Sigmoid colon (tissue), 7 donors: ENCODE measurements at places on chromosomes 4 and X. TPM values are rescaled to one million over a fixed set of nuclear protein-coding genes. Genes with fewer than 3 reads are reported as not detected.
A peak's percentile ranks its signal among the peaks of the same experiment; 100 is the strongest.

- H3K27me3 ChIP-seq, result no peaks in the 10 kb centered on the region
- peaks cover under 1% of the 10 kb centered on the region for H3K4me1 ChIP-seq
- no peaks in the 10 kb centered on the region for H3K36me3 ChIP-seq
- H3K27ac ChIP-seq, result no peak overlapping the region
- H3K4me3 ChIP-seq, result no peak overlapping the region
Observed at GRCh38 chr4:138216272-138216867, 25.8 kb downstream of the SLC7A11 start.

- H3K4me3 ChIP-seq, result no peak overlapping the region
- no peaks in the 10 kb centered on the region for H3K36me3 ChIP-seq
- no peak overlapping the region for H3K27ac ChIP-seq
- no peak for DNase-seq
- no peaks in the 10 kb centered on the region for H3K4me1 ChIP-seq
- no peaks in the 10 kb centered on the region for H3K27me3 ChIP-seq
Observed at GRCh38 chrX:42934020-42934726, 156.2 kb upstream of the PPP1R2C start.

GRCh38 chrX:150887906-150888465, 10.5 kb downstream of the CD99L2 start:
- no peak for DNase-seq
- no peaks in the 10 kb centered on the region for H3K27me3 ChIP-seq
- no peaks in the 10 kb centered on the region for H3K36me3 ChIP-seq
- no peak overlapping the region for H3K27ac ChIP-seq
- no peaks in the 10 kb centered on the region for H3K4me1 ChIP-seq

DNA sequence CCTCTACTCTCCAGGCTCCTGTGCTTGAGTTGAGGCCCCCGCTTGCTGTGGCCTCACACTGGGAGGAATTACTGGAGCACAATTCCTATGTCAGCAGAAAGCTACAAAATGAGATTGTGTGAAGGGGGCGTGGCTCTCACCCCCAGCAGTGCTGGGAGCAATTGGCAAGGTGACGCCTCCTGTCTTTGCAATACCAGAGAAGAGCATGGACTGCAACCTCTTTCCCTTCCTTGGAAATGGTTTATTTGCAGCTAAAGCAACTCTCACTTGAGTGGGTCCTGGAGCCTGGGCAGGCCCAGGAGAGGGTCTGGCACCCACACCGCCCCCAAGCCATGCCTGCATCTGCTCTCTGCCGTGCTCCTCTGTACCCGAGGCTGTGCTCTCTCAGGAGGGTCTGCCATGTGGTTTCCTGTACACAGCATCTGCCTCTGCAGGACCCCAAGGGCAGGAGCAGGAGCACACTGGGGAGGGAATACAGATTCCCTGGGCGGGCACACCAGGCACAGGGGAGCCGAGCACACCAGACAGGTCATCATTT, 32.9 kb upstream of the HGFAC start:
- no peak overlapping the region for H3K27ac ChIP-seq
- H3K4me1 ChIP-seq, result no peaks in the 10 kb centered on the region
- no peaks in the 10 kb centered on the region for H3K27me3 ChIP-seq

GRCh38 chr4:79652232-79652631, 244.2 kb upstream of the GK2 start:
- no peaks in the 10 kb centered on the region for H3K36me3 ChIP-seq
- DNase-seq, result no peak
- no peaks in the 10 kb centered on the region for H3K27me3 ChIP-seq
- H3K27ac ChIP-seq, result peak overlapping the region; percentile 79
- no peak overlapping the region for H3K4me3 ChIP-seq
- peaks cover 46% of the 10 kb centered on the region for H3K4me1 ChIP-seq

GRCh38 chr4:41158756-41159155, 55.6 kb downstream of the APBB2 start:
- DNase-seq, result no peak
- no peak overlapping the region for H3K27ac ChIP-seq
- H3K27me3 ChIP-seq, result no peaks in the 10 kb centered on the region

- no peak for DNase-seq
- no peak overlapping the region for H3K27ac ChIP-seq
- no peaks in the 10 kb centered on the region for H3K27me3 ChIP-seq
- H3K36me3 ChIP-seq, result peaks cover 7% of the 10 kb centered on the region
Observed at GRCh38 chr4:184420881-184421416, 53.4 kb downstream of the IRF2 start.

- H3K36me3 ChIP-seq, result no peaks in the 10 kb centered on the region
- H3K27ac ChIP-seq, result peak overlapping the region; percentile 94
- no peaks in the 10 kb centered on the region for H3K27me3 ChIP-seq
- no peak overlapping the region for H3K4me3 ChIP-seq
- DNase-seq, result no peak
Observed at GRCh38 chr4:168842186-168842585, 167.9 kb downstream of the CBR4 start.

GRCh38 chr4:1291996-1292702, 2.5 kb downstream of the MAEA start:
- H3K36me3 ChIP-seq, result no peaks in the 10 kb centered on the region
- no peak overlapping the region for H3K4me3 ChIP-seq
- no peak overlapping the region for H3K27ac ChIP-seq
- no peaks in the 10 kb centered on the region for H3K27me3 ChIP-seq

DNA sequence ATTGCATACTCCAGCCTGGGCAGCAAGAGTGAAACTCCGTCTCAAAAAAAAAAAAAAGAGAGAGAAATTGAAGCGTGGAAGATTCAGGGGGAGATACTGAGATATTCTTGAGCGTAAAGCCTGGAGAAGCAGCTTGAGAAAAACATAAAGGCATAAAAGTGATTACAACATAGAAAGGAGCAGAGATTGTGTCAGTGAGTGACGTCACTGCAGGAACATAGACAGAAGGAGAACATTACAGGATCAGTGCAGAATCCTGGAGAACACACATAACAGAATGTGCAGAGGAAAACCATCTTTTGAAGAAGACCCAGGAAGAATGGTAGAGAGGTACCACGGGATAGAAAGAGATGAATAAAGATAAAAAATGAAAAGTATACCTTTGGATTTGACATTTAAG, 147.0 kb downstream of the APBB2 start:
- no peaks in the 10 kb centered on the region for H3K27me3 ChIP-seq
- H3K4me3 ChIP-seq, result no peak overlapping the region
- no peaks in the 10 kb centered on the region for H3K36me3 ChIP-seq
- no peak for DNase-seq
- peaks cover 54% of the 10 kb centered on the region for H3K4me1 ChIP-seq
- H3K27ac ChIP-seq, result no peak overlapping the region

DNA sequence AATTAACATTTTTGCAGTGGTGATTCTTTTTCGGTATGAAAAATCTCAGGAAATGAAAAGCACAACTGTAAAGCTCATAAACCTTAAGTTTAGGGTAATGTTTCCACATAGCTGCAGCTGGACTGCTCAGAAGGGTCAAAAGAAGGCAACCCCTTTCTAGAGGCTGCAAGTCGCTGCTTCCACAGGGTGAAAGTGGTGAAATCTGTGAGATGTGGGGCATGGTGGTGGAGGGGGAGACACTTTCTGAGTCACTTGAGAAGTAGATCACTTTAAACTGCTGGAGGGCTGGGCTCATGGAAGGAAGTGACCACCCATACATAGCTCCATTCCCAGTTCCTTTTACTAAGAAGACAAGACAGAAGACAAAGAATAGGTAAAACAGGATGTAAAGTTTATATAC, 8.7 kb downstream of the SFRP2 start:
- H3K27me3 ChIP-seq, result no peaks in the 10 kb centered on the region
- no peaks in the 10 kb centered on the region for H3K36me3 ChIP-seq

DNA sequence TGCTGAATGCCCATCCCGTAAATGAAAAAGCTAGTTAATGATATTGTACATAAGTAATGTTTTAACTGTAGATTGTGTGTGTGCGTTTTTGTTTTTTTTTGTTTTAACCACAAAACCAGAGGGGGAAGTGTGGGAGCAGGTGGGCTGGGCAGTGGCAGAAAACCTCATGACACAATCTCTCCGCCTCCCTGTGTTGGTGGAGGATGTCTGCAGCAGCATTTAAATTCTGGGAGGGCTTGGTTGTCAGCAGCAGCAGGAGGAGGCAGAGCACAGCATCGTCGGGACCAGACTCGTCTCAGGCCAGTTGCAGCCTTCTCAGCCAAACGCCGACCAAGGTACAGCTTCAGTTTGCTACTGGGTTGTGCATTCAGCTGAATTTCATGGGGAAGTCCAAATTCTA, at the start of gene SPP1:
TSS of gene SPP1 (plus strand) at position 249 of the 400 bp plus-strand sequence. CDS start 1,182 bp downstream, outside the sequence.
- H3K36me3 ChIP-seq, result no peaks in the 10 kb centered on the region
- DNase-seq, result no peak
- H3K4me3 ChIP-seq, result no peak within 1 kb of the TSS
- peaks cover 5% of the 10 kb centered on the region for H3K4me1 ChIP-seq
- H3K27ac ChIP-seq, result no peak within 1 kb of the TSS

DNA sequence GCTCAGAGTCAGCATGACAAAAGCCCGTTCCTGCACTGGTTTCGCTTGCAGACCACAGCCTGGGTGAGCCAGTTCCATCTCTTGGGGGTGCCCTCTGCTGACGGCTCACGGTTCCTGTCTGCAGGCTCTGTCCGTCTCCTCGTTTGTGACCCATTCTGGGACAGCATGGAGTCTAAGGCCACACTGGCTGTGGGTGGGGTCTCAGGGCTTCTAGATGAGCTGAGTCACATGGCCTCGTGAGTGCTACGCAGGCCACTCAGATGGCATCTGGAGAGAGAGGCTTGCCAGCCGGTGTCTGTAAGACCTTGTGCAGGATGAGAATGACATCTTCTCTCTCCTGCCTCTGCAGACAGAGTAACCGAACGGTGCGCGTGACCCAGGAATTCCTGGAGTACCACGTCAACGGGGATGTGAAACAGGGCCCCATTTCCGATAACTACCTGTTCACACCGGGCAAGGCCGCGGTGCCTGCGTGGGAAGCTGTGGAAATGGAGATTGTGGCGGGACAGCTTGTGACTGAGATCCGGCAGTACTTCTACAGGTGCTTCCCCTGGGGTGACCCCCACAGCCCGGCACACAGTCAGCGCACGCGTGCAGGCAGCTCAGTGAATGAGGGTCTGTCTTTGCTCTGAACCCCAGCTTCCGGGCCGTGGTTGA, 31.6 kb upstream of the MRFAP1 start:
- no peak overlapping the region for H3K4me3 ChIP-seq
- no peaks in the 10 kb centered on the region for H3K27me3 ChIP-seq
- H3K4me1 ChIP-seq, result no peaks in the 10 kb centered on the region
- H3K27ac ChIP-seq, result no peak overlapping the region
- peaks cover 13% of the 10 kb centered on the region for H3K36me3 ChIP-seq

- no peaks in the 10 kb centered on the region for H3K4me1 ChIP-seq
- H3K27ac ChIP-seq, result no peak overlapping the region
- no peak for DNase-seq
- no peak overlapping the region for H3K4me3 ChIP-seq
- no peaks in the 10 kb centered on the region for H3K36me3 ChIP-seq
Observed at GRCh38 chr4:76366737-76367136, 54.2 kb downstream of the CCDC158 start.

GRCh38 chrX:153924149-153924861, 1.8 kb downstream of the ARHGAP4 start:
- no peaks in the 10 kb centered on the region for H3K36me3 ChIP-seq
- H3K4me1 ChIP-seq, result no peaks in the 10 kb centered on the region
- no peak overlapping the region for H3K4me3 ChIP-seq
- DNase-seq, result no peak

DNA sequence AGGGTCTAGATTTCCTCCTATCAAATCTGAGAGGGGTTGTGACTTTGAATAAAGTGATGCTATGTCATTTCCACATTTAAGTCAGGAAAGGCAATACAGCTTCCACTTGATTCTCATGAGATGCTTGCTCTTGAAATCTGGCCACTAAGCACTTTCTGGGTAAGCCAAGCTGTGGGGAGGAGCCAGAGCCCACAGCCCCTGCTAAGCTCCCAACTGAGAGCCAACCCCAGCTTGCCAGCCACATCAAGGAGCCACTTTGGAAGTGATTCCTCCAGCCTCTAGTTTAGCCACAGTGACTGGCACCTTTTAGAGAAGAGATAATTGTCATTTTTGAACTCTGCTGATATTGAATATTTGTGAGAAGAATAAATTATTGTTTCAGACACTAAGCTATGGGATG, 1441.5 kb upstream of the IGFBP7 start:
- DNase-seq, result no peak
- H3K36me3 ChIP-seq, result no peaks in the 10 kb centered on the region
- no peak overlapping the region for H3K4me3 ChIP-seq
- no peak overlapping the region for H3K27ac ChIP-seq
- H3K4me1 ChIP-seq, result no peaks in the 10 kb centered on the region

DNA sequence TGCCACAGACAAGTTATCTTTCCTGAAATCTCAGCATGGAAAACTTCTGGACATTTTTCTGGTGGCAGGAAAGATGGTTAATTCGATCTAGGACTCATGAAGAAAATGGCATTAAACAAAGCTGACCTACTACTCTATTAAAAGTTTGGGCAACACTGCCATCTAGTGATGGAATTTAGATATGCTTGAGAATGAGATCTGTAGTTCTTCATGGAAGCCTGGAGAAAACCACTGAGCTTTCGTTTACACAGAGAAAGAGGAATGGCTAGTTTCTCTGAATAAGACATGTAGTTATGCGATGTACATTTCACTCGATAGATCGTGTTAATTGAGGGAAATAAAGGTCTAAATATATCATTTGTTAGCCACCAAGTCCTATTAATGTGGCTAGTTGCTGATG, 51.7 kb upstream of the CHRDL1 start:
- H3K4me3 ChIP-seq, result no peak overlapping the region
- H3K27ac ChIP-seq, result no peak overlapping the region
- H3K4me1 ChIP-seq, result no peaks in the 10 kb centered on the region
- DNase-seq, result no peak
- no peaks in the 10 kb centered on the region for H3K36me3 ChIP-seq

- DNase-seq, result no peak
- H3K4me1 ChIP-seq, result no peaks in the 10 kb centered on the region
- H3K27ac ChIP-seq, result no peak overlapping the region
- peaks cover 79% of the 10 kb centered on the region for H3K27me3 ChIP-seq
Observed at GRCh38 chrX:108735679-108736508, 469 bp downstream of the IRS4 start.

DNA sequence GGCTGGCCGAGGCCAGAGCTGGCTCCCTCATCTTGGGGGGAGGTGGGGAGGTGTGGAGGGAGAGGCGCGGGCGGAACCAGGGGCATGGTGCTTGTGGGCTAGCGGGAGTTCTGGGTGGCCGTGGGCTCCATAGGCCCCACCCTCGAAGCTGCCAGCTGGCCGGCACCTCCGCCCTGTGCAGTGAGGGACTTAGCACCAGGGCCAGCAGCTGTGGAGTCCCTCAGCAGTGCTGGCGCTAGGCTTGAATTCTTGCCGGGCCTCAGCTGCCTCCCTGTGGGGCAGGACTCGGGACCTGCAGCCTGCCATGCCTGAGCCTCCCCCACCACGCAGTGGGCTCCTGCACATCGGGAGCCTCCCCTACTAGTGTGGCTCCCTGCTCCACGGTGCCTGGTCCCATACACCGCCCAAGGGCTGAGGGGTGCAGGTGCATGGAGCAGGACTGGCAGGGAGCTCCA, 603.3 kb downstream of the PCDH18 start:
- H3K4me1 ChIP-seq, result no peaks in the 10 kb centered on the region
- peak; percentile 64 for DNase-seq
- no peak overlapping the region for H3K27ac ChIP-seq
- H3K27me3 ChIP-seq, result no peaks in the 10 kb centered on the region

GRCh38 chrX:105209406-105209805, 11.1 kb downstream of the TEX13A start:
- no peak overlapping the region for H3K27ac ChIP-seq
- H3K36me3 ChIP-seq, result no peaks in the 10 kb centered on the region
- no peak for DNase-seq
- H3K27me3 ChIP-seq, result no peaks in the 10 kb centered on the region
- no peak overlapping the region for H3K4me3 ChIP-seq
- no peaks in the 10 kb centered on the region for H3K4me1 ChIP-seq

GLRA2 gene
- total RNA-seq, result 1.1 TPM

TKTL2 gene
- total RNA-seq, result not detected

ZCCHC4 gene
- 15.0 TPM for total RNA-seq

GPM6B gene
- total RNA-seq, result 24.9 TPM

PCDH18 gene
- total RNA-seq, result 64.6 TPM

FAT4 gene
- 62.8 TPM for total RNA-seq

HEPH gene
- total RNA-seq, result 78.2 TPM
